ENCODE measurements at places on chromosomes 12 and 14. TPM values are rescaled to one million over a fixed set of nuclear protein-coding genes. Genes with fewer than 3 reads are reported as not detected.

DNA sequence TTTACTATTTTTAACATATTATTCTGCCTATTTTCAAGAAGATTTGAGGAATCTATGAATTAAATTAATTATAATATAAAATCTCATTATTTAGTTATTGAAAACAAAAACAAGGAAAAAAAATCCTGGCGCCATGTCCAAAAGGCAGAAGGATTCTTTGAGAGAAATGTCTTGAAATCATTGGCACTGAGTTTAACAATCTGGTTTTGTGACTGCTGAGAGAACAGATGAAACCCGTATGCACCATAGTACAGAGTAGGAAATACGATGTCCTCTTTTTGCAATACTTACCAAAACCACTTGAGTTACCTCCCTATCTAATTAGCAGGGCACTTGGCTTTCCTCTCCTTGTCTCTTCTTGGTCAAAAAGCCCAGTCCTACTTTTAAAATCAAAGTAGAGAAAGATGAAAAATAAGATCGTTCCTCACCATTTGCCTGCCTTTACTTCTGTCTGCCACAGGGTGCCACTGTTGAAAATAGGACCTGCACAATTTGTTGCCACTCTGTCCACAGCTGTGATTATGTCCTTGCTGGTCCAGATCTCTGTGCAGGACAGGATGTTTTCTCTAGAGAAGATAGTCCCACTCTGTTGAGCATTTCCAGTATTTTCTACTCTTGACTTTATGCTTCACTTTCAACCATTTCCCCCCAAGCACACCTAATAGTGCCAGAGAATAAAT, 179.7 kb downstream of the PDZRN4 start:
- no peak for DNase-seq

Gene KICS2
- total RNA-seq, result 2.7 TPM

Gene ZNF219
- total RNA-seq, result 57.0 TPM

Gene KRT82
- total RNA-seq, result not detected

All from left ventricle myocardium superior (tissue), 1 donor.